Central memory CD4-positive, alpha-beta T cell (primary cell): ENCODE measurements at places on chromosomes 6 and 20.

DNA sequence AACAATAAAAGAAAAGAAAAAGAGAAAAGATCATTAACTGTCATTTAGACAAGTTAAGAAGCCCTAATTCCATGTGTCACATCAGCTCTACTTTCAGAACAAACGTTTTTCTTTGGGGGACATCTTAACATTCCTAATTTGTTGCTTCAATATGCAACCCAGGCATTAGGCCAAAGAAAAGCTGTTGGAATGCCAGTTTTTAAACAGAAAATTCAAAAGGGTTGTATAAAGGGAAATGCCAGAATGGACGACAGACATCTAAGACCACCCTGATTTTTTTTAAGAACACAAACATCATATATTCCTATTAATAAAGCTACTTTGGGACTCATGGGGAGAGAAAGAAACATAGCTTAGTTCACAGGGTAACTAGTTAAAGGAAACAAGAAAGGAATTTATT, 315.0 kb downstream of the GMDS start:
- DNase-seq: no peak

DNA sequence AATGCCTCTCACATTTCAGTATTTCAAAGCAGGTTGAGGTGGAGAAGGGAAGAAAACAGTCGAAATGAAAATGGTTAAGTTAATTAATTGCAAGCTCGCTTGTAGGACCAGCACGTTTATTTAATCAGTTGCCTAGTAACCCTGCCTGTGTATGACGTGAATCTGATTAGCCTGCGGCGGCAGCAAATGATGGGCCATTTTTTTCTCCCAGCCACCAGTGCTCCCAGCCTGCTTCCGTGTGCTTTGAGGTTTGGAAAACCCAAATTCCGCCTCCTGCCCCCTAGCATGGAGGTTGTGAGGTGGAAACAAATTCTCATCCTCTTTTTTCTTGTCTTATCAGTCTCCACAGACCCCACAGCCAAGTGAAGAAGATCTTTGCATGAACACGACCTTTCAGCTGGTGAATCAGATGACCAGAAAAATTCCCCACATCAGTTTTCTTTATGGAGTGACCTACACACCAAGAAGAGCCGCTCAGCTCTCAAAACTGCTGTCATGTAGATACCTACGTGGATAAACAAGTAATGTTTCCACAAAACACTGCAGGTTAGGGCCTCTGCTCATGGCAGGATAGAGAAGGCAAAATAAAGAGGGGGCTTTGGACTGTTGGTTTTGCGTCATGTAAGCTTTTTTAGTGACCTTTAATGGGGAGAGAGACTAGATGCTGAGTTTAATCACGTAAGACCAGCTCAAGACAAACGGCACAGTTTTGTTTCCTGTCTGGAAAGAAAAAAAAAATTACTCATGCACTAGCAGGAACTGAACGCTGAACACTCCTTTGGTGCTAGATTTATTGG, 572.9 kb upstream of the NOX3 start:
- DNase-seq: peak; percentile 31

- DNase-seq: no peak
Observed at GRCh38 chr6:90120327-90120726, 176.3 kb downstream of the BACH2 start.

DNA sequence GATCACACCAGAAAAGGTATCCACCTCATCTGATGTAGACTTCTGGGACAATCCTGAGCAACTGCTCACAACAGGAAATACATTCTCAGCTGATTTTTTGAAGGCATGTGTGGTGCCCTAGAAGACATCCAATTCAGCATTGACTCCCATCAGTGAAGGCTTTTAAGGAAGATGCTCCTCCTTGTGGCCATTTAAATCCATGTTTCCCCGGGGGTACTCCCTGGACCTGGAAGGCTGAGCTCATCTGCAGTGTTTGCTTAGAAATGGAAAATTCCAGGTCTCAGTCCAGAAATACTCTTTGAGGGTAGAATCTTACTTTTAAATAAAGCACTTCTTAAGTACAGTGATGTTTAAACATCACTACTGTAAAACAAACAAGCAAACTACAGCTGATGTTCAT, 195.5 kb upstream of the PDE10A start:
- no peak for DNase-seq

DNA sequence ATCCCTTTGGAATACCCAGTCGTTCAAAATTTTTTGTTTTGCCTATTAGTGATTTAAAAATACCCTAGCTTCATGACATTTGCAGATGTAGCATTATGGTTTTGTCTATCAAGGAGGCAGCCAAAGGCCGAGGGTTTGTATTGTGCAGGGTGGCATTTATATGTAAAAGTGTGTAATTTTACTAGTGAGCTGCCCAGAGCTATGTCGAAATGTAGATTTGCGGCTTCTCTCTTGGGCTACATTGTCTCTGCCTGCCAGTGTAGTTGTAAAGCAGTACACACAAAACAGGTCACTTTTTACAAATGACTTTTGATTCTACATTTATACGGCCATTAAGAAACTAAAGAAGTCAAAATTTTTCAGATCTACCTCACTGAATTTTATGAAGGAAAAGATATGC, 87.7 kb downstream of the TSHZ2 start:
- DNase-seq: no peak

DNA sequence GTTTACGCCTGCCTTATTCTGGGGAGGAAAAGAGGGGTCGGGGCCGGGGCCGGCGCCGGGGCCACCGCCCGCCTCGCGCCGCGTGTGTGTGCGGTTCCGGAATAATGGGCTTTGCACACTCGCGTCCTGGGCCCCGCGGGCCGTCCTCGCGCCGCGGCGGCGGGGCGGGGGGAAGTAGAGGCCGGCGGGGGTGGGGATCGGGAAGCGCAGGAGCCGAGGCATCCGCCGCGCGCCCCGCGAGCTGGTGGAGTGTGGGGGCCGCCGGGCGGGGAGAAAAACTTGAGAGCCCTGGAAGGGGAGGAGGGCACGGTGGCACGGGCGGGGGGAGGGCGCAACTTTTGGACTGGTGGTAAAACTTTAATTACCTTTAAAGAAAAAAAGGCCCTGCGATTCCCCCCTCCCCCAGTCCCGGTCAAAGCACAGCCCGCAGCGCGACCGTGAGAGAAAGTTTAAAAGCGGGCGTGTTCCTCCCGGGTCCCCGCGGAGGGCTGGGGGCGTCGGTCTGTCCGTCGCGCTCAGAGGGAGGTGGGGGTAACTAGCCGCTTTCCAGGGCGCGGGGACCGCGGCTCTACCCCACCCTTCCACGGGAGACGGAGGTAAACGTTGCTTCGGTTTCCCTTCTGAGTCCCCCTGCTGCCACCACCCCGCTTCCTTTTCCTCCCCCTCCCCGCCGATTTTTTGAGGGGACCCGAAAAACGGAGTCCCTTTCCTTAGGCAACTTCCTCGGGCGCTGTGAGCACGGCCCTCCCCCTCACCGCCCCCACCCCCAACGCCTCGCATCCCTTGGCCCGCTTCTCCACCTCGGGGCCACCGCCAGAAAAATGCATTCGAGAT, 1.9 kb downstream of the L3MBTL3 start:
- DNase-seq: peak; percentile 50

- peak; percentile 97 for DNase-seq
Observed at GRCh38 chr6:63572044-63572746, at the start of the genes LOC128125822 and PTP4A1. LOC128125822 (plus strand) TSS chr6:63572480. PTP4A1 (plus strand) TSS chr6:63572480; CDS start chr6:63576881, 4,401 bp downstream.

DNA sequence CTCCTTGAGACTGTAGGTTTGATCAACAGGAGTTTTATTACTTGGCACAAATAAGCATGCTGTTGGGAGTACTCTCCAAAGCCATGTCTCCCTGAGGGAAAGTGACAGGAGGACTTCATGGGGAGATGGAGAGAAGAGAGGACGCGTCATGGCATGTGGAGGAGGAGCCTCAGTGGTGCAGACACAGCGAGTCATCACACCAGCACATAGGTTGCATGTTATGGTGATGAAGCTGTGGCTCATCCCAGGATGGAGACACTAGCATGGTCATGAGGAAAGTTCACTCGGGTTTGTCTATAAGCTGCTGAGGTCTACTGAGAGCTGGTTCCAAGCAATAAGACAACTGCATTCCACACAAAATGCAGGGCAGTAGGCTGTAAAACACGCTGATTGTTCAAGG, 13.2 kb upstream of the SSTR4 start:
- no peak for DNase-seq

GRCh38 chr6:17311595-17312311, 30.6 kb downstream of the RBM24 start:
- no peak for DNase-seq

DNA sequence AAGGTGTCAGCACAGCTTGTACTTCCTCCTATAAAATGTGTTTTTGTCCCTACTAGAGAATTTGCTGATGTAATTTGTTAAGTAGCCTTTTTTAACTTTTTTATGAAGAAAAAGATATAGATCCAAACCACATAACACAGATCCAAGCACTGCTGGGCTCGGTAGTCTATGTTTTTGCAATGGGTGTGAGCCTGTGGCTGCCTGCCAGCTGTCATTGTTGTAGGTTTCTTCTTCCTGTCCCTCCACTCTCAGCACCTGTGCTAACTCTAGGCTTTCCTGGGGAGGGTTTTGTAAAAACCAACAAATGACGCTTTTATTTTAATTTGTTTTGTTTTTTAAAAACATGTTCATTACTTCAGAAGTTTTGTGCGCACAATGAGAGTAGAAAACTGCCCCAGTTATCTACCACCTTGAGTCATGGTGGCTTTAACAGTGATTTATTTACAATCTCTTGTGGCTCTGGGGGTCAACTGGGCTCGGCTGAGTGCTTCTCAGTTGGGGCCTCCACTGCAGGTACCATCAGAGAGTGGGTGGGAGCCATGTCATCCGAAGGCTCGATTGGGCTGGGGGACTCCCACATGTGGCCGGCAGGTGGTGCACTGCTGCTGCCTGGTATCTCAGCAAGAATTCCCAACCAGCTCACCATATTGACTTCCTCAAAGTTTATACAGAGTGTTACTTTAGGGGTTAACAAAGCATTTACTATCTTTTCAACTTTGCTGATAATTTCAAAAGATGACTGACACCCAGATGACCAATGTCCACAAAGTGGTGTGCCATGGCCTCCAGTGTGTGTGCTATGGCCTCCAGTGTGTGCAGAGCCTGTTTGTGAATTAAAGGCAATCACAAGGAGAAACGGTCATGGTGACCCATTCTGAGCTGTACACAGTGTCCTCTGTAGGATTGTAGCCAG, 3.0 kb upstream of the CCR6 start:
- peak; percentile 91 for DNase-seq

- no peak for DNase-seq
Observed at GRCh38 chr6:132659082-132659481, at the start of gene TAAR1. TAAR1 (minus strand) TSS chr6:132659182; CDS start chr6:132646003, 13,179 bp downstream.

DNA sequence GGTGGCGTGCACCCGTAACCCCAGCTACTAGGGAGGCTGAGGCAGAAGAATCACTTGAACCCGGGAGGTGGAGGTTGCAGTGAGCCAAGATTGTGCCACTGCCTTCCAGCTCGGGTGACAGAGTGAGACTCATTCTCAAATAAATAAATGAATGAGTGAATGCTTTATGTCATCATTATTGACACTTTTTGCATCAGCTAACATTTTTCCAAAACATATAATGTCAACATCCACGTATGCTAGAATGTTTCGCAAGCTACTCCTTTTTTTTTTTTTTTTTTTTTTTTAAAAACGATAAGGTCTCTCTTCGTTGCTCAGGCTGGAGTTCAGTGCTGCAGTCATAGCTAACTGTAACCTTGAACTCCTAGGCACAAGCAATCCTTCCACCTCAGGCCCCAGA, 72.2 kb downstream of the SENP6 start:
- DNase-seq: no peak

GRCh38 chr6:115643762-115644161, 416.9 kb downstream of the FRK start:
- DNase-seq: no peak

- DNase-seq: no peak
Observed at GRCh38 chr6:78947962-78948361, 80.6 kb downstream of the IRAK1BP1 start.

DNA sequence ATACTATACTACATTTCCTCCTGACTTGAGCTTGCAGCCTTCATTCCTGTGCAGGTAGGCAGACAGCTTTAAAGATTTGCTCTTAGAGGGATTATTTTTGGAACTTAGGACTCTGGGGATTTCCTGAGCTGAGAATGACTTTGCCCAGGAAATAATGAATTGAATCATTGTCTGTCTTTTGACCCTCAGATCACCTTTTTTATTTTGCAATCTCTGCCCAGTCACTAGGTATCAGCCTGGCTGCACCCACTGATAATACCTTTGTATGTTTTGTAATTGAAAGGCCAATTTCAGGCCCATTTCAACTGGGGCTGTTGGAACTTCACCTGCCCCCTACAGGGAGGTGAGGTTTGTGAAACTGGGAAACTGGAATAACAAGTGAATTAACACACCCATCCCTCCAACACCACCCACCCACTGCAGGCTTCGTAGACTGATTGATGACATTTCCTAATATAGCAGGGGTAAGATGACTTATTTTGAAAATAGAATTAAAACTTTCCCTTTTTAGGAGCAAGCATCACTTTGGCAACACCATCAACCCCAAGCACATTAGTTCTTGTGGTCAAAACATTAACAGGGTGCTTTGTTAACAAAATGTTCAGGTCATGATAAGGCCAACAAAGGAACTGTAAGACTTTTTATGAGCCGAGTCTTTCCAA, 157.1 kb upstream of the CENPW start:
- no peak for DNase-seq

DNA sequence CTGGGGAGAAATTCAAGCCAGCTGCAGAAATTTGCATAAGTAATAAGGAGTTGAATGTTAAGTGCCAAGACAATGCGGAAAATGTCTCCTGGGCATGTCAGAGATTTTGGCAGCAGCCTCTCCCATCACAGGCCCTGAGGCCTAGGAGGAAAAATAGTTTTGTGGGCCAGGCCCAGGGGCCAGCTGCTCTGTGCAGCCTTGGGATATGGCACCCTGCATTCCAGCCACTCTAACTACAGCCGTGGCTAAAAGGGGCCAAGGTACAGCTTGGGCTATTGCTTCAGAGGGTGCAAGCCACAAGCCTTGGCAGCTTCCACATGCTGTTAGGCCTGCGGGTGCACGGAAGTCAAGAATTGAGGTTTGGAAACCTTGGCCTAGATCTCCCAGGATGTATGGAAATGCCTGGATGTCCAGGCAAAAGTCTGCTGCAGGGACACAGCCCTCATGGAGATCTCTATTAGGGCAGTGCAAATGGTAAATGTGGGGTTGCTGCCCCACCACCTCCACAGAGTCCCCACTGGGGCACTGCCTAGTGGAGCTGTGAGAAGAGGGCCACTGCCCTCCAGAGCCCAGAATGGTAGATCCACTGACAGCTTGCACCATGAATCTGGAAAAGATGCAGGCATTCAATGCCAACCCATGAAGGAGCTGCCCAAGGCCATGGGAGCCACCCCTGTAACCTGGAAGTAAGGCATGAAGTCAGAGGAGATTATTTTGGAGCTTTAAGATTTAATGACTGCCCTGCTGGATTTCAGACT, 126.5 kb downstream of the DTNBP1 start:
- DNase-seq: no peak

DNA sequence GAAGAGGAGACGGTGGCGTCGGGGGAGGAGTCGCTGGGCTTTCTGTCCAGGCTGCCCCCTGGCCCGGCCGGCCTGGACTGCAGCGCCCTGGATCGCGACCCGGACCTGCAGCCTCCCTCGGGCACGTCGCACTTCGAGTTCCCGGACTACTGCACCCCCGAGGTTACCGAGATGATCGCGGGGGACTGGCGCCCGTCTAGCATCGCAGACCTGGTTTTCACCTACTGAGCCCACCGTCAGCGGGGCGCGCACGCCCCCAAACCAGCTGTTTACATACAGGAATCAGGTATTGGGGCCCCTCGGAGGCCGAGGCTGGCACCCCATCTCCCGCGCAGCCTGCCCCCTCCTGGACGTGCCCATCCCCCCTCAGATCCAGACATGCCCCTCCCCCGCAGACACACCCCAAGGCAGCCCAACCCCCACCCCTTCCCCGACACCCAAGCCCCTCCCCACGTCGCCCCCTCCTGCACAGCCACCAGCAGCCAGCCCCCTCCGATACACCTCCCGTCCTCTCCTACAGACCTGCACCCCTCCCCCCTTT, 1.4 kb downstream of the SOX12 start:
- DNase-seq: peak; percentile 9
